Activated CD4-positive, alpha-beta T cell treated with anti-CD3 and anti-CD28 coated beads, Interleukin-2, amount 50 U/mL, for 16 hours (primary cell): ENCODE measurements at places on chromosomes 3 and 15.

GRCh38 chr15:97978401-97979139 is 18.1 kb downstream of the ARRDC4 start:
- DNase-seq = no peak

- no peak for DNase-seq
Observed at GRCh38 chr15:99402014-99402729, 150.9 kb downstream of the LRRC28 start.

GRCh38 chr3:81352867-81353266 is 408.6 kb downstream of the GBE1 start:
- no peak for DNase-seq

GRCh38 chr3:146818866-146819265 is 213.7 kb upstream of the PLSCR5 start:
- no peak for DNase-seq

GRCh38 chr15:35448294-35448693 is 97.7 kb downstream of the DPH6 start:
- no peak for DNase-seq

GRCh38 chr3:148757238-148758215 is 59.8 kb downstream of the AGTR1 start:
- no peak for DNase-seq

DNA sequence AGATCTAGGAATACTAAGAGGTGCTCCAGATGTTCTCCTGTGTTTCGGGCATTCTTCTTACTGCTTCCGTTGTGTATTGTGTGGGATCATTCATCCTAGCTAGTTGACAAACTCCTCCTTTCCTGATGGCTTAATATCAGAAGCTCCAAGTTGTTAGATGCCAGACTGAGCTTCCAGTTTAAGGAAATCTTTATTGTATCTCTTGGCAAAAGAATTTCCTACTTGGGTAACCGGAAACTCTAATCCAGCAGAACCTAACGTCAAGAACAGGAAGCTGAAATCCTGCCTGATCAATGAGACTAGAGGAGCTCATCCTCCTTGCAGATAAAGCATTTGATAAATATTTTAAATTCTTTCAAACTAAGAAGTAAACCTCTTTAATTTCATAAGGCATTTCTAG is 27.7 kb upstream of the MYH15 start:
- no peak for DNase-seq

- DNase-seq = no peak
Observed at GRCh38 chr15:62591842-62592838, 427.1 kb upstream of the C2CD4B start.

DNA sequence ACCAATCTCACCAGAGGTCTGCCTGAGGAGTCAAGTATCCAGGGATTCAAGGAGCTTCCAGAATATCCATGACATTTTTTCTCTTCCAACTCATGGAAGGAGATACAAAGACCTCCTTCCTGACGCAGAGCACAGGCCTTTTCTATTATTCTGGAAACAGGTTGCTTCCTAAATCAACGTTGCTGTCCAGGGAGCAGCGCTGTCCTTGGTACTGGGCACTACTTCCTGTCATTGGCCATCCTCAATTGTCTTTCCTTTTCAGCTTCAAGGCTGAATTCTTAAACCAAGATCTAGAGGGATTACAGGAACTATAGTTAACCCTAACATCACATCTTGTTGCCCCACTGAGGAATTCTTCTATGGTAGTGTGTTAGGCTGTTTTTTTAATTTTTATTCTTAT is 50.4 kb upstream of the TBC1D21 start:
- DNase-seq = no peak

DNA sequence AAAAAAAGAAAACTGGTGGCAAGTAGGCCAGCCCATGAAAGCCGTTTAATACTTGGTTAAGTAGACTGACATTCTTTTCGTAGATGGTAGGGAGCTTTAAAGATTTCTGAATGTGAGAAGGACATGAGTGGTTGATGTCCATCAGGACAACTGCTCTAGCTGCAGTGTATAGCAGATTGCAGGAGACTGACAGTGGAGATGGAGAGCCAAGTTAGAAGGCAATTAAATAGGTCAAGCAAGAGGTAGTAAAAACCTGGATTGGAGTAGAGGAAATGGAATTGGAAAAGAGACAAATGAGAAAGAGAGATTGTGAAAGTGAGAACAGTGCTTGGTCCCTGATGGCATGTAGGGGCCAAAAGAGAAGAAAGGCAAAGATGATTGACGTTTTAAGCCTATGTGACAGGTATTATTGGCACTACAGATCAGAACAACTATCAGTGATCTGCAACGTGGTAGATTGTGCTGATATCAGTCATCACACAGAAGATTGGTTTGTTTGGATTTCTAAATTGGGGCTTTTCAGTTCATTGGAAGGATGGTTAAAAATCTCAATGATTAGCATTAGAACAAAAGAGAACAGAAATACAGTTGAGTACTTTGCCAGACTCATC is 74.0 kb downstream of the CNTN4 start:
- DNase-seq = no peak

GRCh38 chr3:54543446-54543845 is 384.4 kb downstream of the LRTM1 start:
- DNase-seq = no peak

DNA sequence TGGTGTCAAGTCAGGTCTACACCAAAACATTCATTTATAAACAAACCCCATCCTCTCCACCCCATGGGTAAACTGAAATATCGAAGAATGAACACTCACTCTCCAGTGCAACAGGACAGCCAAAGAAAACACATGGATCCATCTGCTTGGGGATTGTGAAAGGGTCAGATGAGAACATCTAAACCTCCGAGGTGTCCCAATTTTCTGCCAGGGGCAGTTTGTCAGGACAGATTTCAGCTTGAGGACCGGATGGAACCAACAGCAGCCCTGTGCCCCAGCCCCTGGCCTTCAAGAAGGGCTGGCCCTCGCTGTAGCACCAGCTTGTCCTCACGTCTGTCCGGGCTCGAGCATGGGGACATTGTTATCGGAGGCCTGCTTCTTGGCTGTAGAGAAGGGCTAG is 45.5 kb downstream of the PCSK6 start:
- no peak for DNase-seq

GRCh38 chr3:157199841-157200240 is 39.9 kb upstream of the CCNL1 start:
- DNase-seq = no peak

DNA sequence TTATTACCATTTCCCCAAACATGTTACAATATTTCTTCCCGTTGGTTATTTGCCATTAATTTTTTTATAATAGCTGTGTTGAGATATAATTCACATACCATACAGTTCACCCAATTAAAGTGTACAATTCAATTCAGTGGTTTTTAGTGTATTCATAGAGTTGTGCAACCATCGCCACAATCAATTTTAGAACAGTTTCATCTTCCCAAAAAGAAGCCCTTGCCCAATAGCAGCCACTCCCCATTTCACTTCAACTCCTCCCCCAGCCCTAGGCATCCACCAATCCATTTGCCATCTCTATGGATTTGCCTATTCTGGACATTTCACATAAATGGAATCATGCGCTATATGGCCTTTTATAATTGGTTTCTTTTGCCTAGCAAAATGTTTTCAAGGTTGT is 225.1 kb downstream of the EPHB1 start:
- no peak for DNase-seq

DNA sequence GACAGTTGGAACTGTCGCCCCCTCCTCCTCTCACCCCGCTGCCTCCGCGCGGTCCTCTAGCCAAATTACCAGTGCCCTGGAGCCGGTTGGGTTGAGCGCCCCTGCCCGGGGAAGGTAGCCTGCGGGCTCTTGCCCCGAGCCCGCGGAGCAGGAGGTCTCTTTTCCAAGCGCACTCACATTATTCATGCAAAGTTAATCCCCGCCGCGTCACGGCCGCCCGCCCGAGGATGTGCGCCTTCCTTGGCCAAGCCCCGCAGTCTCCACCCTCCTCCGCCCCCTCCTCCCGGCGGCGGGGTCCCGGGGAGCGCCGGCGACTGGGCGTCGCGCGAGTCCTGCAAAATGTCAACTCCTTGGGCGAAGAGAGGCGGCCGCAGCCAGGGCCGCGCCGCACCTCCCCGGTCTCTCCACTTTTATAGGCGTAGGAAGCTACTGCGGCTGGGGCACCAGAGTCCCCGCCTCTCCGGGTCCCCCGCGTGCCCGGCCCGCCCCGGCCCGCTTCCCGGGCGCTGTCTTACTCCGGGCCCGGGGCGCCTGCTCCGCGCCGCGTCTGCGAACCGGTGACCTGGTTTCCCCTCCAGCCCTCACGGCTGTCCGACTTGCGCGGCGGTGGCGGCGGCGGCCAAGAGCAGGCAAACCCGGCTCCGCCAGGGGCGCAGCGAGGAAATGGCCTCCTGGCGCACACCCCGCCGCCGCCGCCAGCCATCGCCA is at the start of gene THRB:
THRB (minus strand) TSS at position 233 of the 708 bp plus-strand sequence.
- no peak for DNase-seq

GRCh38 chr3:155890671-155891190 is 20.3 kb downstream of the GMPS start:
- no peak for DNase-seq

DNA sequence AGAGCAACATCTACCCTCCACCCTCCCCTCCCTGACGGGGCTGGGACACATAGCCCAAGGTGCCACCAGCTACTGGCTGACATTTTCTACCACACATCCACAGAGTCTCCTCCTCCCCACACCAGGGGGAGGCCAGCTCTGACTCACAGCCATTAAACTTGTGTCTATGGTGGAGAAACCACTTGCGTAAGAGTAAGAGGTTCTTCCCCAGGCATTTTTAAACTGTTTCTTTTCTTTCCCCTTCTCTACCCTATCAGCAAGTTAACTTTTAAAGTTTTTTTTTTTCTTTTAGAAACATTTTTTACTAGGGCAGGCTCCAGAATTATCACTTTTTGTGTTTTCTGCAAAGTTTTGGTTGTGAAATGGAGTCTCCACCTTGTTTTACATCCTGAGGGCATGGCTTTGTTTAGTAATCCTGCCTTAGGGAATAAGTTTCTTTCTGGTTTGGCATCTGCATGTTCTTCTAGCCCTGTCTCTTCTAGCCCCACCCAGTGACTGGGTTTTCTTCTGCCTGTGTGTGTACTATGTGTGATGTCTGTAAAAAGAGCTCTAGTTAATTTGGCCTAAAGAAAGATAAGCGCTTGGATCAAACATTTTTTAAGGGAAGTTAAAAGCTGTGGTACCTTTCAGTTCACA is 148.8 kb upstream of the GADL1 start:
- DNase-seq = no peak

DNA sequence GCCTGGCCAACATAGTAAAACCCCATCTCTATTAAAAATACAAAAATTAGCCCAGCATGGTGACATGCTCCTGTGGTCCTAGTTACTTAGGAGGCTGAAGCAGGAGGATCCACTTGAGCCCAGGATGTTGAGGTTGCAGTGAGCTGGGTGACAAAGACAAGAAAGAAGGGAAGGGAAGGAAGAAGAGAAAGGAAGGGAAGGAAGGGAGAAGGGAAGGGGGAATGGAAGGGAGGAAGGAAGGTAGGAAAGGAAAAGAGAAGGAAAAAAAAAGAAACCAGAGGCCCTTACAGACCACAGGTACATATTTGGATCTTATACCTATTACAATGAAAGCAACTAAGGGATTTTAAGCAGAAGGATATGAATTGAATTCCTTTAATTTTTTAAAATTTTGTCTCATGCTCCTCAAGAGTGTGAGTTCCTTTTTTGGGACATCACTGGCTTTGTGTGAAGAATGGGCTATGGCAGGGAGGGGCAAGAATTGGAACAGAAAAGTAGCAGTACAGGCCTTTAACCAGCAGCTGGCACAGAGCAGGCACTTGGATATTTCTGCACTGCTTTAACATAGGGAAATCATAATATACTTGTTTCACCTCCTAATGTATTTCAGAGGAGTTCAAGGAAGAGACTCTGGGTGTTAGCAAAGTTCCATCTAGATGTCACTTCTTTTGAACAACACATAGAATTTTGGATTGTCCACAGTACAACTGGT is 7.9 kb downstream of the RAB27A start:
- no peak for DNase-seq

DNA sequence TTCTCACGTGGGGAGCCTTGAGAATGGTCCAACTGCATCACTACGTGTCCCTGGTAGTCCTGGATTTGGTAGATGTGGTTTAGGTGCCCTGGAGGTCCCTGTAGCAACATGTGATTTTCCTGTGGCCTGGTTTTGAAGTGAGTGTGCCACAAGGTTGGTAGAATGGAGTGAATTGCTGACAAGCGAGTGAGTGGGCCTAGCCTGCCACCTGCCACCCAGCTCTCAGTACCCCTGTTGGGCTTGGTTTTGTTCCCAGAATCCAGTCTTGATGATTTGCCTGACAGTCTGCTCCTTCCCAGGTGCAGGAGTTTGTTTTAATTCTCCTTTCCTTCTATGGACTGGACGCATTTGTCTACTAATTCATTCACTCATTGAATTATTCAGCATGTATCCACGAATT is 19.4 kb downstream of the RPLP1 start:
- DNase-seq = no peak

- no peak for DNase-seq
Observed at GRCh38 chr3:129838086-129838485, 55.4 kb downstream of the TMCC1 start.

DNA sequence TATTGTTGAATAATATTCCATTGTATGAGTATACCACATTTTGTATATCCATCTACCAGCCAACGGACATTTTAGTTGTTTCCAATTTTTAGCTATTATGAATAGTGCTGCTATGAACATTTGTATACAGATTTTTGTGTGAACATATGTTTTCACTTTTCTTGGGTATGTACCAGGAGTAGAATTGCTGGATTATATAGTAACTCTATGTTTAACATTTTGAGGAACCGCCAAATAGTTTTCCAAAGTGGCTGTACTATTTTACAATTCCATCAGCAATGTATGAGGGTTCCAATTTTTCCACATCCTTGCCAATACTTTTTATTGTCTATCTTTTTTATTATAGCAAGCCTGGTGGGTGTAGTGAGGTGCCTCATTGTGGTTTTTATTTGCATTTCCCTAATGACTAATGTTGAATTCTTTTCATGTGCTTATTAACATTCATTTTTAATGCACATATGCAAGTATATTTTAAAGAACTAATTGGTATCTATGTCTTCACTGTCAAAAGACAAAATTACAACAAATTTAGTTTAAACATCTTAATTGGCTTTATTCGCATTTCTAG is 77.5 kb upstream of the PIAS1 start:
- no peak for DNase-seq

- no peak for DNase-seq
Observed at GRCh38 chr3:62604298-62604697, 230.9 kb upstream of the FEZF2 start.

GRCh38 chr3:151974067-151974466 is 100.6 kb downstream of the SUCNR1 start:
- DNase-seq = no peak

DNA sequence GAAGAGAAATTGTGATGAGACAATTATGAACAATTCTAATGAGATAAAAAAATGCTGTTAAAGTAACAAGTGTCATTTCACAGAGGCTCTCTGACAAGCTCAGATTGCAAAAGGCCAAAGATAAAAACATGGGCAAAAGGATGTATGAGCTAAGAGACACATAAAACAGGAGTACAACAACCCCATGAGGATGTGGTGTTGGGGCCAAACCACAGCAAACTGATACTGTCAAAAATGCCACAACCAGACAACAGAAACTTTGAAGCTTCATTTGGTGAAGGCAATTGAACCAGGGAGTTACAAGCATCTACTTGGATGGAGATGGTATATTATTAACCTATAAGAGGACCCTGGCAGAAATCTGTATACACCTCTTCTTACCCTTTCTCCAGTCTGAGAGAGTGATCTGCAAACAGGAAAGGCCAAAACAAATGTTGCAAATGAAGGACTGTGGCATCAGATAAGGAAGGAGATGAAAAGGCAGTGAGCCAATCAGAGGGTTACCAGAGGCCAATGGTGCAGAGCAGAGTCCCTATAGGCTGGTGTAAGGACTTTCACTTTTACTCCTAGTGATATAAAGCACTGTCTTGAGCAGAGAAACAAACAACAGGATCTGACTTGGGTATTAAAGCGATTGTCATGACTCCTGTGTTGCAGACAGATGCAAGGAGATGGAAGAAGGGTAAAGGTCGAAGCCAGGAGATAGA is 659.0 kb downstream of the NTRK3 start:
- peak; percentile 37 for DNase-seq
